ENCODE measurements at places on chromosomes 2 and 18. TPM values are rescaled to one million over a fixed set of nuclear protein-coding genes. Genes with fewer than 3 reads are reported as not detected.
A peak's percentile ranks its signal among the peaks of the same experiment; 100 is the strongest.

GRCh38 chr2:67515538-67515937 lies 118.4 kb downstream of the ETAA1 start:
- no peak for DNase-seq

ALLC gene
- not detected for total RNA-seq

DNA sequence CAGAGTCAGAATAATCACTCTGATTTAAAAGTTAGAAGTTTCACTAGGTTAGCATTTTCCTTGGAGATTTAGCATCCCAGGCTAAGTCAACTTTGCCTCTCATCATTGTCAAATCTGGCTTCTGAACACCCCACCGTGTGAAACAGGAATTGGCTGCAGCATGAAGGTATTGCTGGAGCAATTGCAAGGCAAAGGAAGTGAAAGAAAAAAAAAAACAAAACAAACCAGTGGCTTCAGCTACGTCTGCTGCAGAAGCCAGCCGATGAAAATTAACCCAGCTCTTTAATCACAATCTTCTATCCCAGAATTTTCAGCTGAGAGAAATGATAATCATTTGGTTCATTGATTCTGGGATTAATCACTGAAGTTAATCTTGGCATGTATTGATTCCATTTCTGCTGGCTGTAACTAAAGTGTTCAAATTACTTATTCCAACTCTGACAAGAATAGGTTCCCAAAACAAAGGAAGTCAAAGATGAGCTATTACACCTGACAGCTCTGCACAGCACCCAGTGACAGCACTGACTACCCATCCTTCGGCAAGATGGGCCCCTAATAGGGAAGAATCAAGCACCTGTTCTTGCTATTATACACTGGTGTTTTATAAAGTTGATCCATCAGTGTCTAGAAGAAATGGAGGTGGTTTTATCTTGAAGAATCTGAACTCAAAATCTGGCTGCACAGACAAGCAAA lies 42.7 kb upstream of the REG3G start:
- no peak for DNase-seq

OR6B2 gene
- total RNA-seq = not detected

CAPN14 gene
- total RNA-seq = 1.0 TPM

DNA sequence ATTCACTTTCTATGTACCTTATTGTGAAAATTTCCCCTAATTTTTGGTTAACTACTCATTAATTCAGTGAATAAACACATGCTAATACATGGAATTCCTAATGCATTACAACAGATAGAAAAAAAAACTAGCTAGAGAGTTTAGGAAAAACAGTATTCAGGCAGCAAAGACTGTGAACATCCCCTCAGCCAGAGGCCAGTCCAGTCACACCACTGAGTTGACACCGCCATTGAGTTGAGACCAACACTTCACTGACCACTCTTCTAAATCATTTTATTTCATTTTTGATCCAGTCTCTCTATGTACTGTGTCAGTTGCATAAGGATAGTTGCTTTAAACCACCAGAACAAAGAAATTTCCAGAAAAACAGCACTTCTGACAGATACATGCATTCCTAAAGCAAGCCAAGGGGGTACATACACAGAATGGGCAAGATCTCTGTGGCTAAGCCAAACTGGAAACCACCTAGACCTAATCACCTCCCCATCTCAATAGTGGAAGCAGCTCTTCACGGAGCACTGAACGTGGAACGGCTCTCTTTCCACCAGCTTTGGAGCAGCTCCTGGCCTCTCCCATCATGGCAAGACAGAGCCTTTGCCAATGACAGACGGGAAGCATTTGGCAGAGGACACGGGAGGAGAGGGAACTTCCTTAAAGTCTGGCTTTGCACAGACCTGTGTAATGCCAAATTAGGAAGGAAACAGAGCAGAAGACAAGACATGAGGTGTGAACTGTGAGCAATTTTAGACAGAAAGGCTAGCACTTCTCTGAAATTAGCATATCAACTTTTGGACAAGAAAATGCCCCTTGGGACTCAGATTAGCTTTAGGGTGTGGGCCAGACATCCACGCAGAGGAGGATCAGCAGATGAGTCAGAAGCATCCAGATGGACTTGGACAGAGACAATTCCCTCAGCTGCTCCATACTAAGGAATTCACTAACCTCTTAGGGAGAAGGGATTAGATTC lies 36.4 kb downstream of the CACNB4 start:
- peak; percentile 9 for DNase-seq

DNA sequence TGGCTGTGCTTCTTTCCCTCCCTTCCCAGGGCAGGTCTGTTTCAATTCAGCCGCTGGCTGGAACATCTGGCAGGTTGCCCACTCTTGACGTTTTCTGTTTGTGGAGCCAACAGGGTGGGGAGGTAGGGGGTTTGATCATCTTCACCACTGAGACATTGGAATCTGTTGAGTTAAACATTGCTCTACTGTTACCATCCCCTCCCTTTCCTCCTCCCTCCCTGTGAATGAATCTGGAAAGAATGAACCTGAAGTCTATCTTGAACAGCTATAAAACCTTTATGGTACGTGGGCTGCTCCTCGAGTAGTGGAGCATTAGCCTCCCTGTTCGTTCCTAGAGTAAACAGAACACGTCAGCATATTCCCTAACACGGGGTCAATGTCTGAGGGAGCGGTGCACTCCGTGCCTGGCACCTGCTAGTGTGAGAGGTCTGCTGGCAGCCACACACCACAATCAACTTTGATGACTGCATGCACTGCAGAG lies 249.9 kb upstream of the RBBP8 start:
- DNase-seq = peak; percentile 46

- DNase-seq = peak; percentile 4
These were observed 108.2 kb upstream of the CAPN13 start for GRCh38 chr2:30915486-30915885.

DNA sequence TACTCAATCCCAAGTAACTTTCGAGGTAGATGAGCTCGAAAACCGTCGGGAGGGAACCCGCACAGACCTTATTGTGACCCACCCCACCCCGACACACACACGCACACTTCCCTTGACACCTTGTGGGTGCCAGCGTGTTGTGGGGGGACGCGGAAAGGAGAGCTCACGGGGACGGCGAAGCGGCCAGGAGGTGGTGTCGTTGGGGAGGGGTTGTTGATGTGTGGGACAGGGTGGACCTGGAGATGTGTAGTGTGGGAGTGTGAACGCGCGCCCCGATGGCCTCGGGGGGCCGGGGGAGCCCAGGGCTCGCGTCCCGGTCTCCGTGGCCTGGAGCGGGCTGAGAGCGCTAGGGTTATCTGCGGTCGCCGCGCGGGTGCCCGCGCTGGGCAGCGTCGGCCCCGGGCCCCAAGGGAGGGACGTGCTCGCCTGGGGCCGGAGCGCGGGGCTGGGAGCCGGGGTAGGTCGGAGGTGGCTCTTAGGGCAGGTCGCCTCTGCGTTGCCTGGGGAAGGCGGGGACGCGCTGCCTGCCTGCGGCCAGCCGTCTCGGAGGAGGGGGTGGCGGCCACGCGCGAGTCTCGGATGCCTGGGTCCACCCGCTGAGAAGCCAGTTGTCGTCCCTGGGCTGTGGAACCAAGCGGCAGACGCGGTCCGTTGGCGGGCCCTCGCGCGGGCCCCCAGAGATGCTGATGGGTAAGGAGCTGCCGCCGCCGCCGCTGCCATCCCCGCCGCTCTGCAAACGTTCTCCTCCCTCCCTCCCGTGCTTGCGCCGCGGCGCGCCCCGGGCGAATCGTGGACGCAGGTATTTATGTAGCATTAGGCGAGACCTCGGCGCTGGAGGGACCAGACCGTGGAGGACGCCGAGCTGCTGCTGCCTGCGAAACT lies 1.6 kb downstream of the KLHL29 start:
- DNase-seq = no peak

DNA sequence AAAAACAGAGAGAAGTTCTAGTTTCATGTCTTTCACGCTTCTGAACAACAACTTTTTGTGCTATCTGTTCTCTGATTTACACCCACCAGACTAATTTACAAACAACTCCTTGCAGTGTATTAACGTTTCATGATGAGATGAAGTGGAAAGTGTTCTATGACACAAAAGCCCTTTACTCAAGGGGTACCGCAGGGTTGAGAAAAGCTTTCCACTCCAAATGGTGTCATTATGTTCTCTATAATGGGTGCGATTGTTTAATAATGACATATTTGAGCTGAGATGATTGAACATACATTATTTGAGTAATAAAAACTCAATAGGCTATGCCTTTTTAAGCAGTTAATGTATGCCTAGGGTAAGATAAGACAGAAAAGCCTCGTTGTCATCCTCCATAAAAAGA lies 76.3 kb downstream of the ACTR3 start:
- no peak for DNase-seq

- no peak for DNase-seq
These were observed 107.8 kb upstream of the TPO start for GRCh38 chr2:1305342-1306013.

ASNSD1 gene
- 48.1 TPM for total RNA-seq

DNA sequence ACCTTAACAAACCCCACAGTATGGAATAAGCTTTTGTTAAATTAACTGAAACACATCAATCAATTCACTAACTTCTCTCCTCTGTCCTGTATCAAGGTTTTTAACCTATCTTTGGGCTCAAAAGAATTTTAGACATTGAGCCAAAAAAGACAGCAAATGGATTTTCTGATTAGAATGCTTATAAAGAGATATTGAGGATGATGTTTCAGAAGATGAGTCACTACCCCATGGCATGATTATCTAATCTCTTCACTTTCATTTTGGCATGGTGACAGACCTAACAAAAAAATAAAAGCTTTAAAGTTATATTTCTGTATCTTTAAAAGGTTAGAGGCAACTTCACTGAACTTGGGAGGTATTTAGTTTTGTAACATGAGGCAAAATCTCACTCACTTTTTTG lies 55.5 kb downstream of the SGPP2 start:
- DNase-seq = peak; percentile 11

GRCh38 chr2:86025976-86026743 lies 79.5 kb downstream of the POLR1A start:
- DNase-seq = no peak

KCNK3 gene
- total RNA-seq = 2.8 TPM

ANKRD30BL gene
- total RNA-seq = not detected

DNA sequence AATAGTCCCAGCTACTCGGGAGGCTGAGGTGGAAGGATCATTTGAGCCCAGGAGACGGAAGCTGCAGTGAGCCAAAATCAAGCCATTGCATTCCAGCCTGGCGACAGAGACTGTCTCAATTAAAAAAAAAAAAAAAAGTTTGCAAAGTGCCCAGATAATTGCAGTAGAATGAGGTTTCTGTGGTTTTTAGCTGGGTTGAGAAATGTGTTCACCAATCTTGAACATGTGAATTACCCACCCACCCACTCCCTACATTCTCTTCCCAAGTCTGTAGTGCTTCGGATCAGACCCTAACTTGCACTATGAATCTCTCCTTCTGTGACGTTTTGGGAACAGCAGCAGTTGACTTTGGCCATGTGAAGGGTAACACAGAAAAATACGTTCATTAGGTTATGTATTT lies 247.3 kb downstream of the PTGR3 start:
- DNase-seq = no peak

DNA sequence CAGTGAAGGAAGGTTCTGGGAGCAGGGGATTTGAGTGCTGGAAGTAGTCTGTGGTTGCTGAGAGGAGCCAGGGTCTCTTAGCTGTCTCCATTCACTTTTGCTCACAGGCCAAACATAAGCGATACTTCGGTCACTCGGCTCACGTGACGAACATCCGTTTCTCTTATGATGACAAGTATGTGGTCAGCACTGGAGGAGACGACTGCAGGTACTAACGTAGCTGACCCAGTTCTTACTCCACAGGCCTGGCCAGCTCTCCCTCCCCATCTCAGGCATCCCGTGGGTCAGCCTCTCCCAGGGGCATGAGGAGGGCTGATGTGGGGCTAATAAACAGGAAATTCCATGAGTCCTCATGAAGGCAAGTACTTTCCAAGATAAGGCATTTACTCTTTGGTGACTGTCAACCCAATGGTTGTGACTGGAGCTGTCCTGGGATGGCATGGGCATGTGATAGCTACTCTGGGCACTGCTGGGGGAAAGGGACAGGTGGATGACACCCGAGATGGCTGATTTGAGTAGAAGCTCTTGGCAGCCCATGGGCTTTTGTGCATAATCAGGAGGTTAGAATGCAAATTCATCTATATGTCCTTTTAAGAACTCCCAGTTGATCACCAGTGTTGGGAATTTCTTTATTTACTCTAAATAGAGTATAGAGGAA lies 81.6 kb downstream of the RTN4 start:
- peak; percentile 14 for DNase-seq

NPPC gene
- not detected for total RNA-seq

DNA sequence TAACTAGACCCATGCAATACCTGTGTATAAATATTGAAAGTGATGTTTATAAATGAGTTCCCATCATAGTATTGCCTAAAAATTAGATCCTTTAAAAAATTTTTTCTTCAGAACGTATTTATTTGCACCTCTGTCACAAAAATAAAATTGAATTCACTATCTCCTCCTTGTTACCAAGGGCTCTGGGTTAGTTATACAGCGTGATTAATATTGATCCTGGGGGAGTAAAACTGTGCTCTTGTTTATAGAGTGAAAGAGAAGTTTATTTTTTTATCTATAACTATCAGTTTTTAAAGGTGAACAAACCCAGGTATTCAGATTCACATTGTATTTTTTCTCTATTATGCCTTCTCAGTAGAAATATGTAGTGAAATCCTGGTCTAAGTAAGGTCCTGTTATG lies 458.5 kb downstream of the CPS1 start:
- DNase-seq = no peak

GRCh38 chr18:55244546-55244945 lies 285.3 kb upstream of the CCDC68 start:
- no peak for DNase-seq

GRCh38 chr2:33342171-33342570 lies 134.3 kb upstream of the RASGRP3 start:
- no peak for DNase-seq

LCT gene
- total RNA-seq = not detected

DNA sequence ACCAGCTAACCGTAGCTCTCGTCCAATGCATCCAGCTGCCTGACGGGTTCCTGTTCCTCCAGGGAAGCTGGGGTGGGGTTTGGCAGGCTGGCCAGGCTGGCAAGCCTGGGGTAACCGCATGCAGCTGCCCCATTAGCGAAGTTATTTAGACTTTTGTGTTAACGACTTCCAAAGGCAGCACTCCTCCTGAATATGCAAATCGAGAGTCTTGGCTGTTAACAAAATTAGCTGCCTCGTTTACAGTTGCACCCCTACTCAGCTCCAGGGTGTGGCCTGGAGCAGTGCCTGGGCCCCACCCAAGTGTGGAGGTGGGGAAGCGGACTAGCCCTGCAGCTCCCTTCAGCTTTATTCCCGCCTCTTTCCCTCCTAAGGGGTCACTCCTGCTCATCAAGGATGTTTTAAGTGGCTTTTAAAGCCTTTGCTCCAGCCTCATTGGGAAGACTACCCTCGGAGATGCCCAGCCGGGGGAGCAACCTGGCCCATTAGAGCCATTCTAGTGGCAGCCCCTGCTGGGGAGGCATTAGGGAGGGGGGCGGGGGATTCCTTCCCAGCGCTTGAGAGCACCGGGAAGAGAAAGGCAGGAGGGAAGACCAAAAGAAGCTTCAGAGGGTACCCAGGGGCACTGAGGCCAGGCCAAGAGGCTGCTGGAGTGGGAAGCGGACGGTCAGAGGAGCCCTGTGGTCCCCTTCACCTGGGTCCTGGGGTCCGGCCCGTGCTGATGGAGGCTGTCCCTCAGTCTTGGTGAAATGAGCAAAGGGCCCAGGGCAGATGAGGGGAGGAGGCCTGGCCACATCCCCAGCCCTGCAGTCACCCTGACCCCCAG lies 204.1 kb downstream of the CELF4 start:
- DNase-seq = no peak

- DNase-seq = no peak
These were observed 14.8 kb upstream of the CWC22 start for GRCh38 chr2:180021850-180022249.

GAL3ST2 gene
- total RNA-seq = not detected

ACSL3 gene
- total RNA-seq = 83.1 TPM
